ENCODE measurements at places on chromosomes 1 and 21.

DNA sequence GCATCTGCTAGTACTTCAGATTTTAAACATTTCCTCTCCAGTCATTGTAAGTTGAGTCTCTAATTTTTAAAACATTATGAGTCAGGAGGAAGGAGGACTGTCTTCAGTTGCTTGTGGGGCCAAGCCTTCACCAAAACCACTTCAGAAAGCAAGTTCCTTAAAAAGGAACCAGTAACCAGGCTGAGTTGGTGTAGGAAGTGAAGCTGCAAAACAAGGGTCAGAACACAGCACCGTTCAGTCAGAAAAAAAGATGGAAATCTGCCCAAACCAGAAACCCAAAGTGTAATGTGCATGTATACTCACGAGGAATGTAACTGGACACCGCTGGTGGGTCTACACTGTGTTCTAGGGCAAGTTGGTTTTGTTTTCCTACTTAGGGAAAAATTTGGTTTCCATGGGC lies 402.1 kb downstream of the SETD4 start:
- no peak for DNase-seq

DNA sequence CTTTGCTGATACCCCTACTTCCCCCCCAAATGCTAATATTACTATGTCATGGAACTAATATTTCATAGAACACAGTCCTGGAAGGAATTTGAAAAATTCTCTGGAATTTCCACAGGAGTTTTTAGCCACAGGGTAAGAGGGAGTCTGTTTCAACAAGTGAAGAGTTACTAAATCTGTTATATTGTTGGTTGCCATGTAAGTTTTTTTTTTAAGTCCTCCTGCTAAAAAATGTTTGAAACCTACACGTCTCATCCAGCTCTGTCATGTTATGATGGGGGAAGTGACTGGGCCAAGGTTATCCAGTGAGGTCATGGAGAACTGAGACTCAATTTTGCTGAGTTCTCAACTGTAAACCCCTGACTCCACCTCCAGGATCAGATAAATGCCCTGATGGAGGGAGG lies 60.8 kb upstream of the USP24 start:
- no peak for DNase-seq

- DNase-seq = no peak
Observed at GRCh38 chr1:164650531-164650930, 91.5 kb downstream of the PBX1 start.

DNA sequence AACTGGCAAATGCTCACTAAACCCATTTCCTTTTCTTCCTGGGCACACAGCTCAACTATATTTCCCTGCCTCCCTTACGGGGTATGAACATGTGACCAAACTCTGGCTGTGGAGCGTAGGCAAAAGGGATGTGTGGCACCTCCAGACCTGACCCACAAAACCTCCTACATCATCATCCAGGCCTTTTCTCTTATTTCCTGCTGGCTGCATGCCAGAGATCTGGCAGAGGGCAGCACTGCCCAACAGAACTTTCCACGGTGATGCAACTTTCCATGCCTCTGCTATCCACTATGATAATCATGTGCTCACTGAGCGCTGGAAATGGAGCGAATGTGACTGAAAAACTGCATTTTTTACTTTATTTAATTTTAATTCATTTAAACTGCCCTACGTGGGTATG lies 99.6 kb upstream of the CACNA1E start:
- DNase-seq = no peak

DNA sequence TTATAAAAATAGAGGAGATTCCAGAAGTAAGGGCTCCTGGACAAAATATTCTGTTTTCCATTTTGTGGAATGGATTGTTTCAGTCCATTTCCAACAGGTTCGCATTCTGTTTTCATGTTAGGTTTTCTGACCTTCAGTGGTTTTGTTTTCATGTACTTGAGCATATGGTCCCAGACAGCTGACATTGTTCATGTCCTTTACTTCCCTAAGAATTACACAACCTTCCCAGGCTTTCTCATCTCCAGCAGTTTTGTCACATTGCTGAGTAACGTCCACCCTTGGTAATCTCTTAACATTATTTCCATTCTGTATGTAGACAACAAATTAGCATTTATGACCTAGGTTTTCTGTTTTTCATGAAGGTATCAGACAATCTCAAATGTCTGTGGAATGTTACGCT lies 21.0 kb upstream of the ERRFI1 start:
- no peak for DNase-seq

DNA sequence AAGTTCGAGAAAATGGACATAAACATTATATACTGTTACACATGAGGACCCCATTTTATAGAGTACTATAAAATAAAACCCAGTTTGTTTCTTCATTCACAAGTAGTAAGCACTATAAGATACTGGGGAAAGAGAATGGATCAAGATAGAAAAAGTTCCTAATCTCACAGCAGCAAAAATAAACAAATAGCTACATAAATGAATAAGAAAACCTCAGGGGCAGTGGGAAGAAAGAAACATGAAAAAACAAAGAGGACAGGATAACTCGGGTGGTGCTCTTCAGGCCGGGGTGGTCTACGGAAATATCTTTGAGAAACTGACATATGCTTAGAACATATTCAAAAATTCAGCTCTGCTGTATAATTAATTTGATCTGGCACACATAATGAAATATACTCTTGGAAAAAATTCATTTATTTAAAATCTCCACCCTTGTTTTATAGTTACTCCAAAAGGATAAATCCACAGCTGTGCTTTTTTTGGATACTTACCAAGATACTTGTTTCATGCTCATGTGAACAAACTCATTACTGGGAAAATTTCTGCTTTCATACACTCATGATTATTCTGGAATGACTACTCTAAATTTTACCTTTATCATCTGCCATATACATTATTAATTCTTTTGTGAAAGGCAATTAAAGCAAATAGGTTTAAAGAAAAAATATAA lies 20.0 kb downstream of the CEP170 start:
- DNase-seq = peak; percentile 42
